ENCODE measurements at places on chromosomes 1 and 21.

DNA sequence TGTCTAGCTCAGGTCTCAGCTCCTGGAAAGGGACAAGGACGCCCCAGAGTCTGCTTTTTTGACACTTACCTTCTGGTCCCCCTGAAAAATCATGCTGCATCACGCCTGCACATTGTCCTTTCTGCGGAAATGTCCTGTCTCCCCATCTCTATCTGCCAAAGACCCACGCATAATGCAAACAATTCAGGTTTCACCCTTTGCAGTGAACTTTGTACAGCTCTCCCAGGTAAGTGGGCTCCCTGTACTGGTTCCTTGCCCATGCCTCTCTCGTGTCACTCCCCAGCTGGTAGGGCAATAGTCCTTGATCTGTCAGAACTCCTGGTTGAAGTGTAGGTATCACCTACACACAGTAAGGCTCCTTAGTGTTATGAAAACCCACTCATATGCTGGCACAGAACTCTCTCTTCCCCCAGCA is 102.9 kb upstream of the IRF2BP2 start:
- peaks cover 4% of the 10 kb centered on the region for H3K4me1 ChIP-seq
- no peak overlapping the region for H3K27ac ChIP-seq
- H3K4me3 ChIP-seq = no peak overlapping the region
- DNase-seq = no peak

GRCh38 chr1:7987528-7987927 is 26.0 kb downstream of the PARK7 start:
- H3K36me3 ChIP-seq = peaks cover 43% of the 10 kb centered on the region
- H3K4me1 ChIP-seq = peaks cover under 1% of the 10 kb centered on the region
- no peak overlapping the region for H3K27ac ChIP-seq
- H3K4me3 ChIP-seq = no peak overlapping the region
- no peaks in the 10 kb centered on the region for H3K27me3 ChIP-seq
- no peak for DNase-seq

DNA sequence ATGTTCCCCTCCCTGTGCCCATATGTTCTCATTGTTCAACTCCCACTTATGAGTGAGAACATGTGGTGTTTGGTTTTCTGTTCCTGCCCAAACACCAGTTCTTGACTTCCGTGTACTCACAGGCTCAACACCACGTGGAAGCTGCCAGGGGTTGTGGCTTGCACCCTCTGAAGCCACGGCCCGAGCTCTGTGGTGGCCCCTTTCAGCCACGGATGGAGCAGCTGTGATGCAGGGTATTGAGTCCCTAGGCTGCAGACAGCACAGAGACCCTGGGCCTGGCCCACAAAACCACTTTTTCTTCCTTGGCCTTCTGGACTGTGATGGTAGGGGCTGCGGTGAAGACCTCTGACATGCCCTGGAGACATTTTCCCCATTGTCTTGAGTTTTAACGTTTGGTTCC is 111.6 kb downstream of the SYT14 start:
- no peak overlapping the region for H3K27ac ChIP-seq
- no peaks in the 10 kb centered on the region for H3K27me3 ChIP-seq
- H3K36me3 ChIP-seq = no peaks in the 10 kb centered on the region
- H3K4me3 ChIP-seq = no peak overlapping the region

DNA sequence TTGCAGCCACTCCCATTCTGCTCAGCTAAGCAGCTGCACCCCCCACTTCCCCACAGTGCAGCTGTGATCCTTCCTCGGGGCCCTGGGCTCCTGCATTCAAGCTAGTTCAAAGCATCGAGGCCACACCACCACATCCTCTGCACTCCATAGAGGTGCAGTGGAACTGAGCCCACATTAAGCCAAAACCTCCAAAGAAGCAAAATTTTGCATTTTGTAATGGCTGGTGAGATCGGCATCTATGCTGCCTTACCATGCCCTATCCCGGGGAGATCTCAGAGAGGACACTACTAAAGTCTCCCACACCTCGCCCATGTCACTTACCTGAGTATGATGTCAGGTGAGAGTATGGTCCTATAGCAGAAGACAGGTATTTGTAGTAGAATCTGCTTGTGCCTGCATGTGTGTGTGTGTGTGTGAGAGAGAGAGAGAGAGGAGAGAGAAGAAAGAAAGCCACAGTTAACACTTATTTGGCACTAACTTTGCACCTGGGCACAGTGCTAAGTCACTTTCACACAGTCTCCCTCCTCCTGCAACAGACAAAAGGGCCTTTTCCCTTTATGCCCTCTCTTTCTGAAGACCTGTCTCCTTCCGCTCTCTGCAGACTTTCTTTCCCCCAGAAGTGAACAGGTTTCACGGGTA is 89.8 kb downstream of the KIF14 start:
- H3K4me1 ChIP-seq = peaks cover 34% of the 10 kb centered on the region
- H3K27me3 ChIP-seq = no peaks in the 10 kb centered on the region
- no peaks in the 10 kb centered on the region for H3K36me3 ChIP-seq
- no peak overlapping the region for H3K27ac ChIP-seq
- H3K4me3 ChIP-seq = peak overlapping the region; percentile 25

DNA sequence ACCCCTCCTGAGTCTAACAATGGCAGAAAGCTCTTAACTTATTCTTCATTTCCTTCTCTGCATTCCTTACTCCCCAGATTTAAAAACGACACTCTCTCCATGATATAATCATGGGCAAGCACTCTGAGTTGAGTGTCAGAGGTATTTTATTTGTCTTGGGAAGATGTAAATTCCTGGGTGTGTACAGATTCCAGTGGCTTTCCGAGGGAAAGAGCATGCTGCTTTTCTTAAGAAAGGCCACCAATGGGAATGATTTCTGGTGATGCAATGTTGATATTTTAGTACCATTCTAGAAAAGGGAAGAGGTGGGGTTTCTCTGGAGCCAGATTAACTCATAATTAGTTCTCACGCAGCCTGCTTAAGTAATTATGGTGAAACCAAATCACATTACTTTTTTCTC is 47.8 kb upstream of the BTG3 start:
- no peak overlapping the region for H3K27ac ChIP-seq
- no peaks in the 10 kb centered on the region for H3K36me3 ChIP-seq
- H3K4me1 ChIP-seq = no peaks in the 10 kb centered on the region
- DNase-seq = no peak
- peaks cover 10% of the 10 kb centered on the region for H3K27me3 ChIP-seq

DNA sequence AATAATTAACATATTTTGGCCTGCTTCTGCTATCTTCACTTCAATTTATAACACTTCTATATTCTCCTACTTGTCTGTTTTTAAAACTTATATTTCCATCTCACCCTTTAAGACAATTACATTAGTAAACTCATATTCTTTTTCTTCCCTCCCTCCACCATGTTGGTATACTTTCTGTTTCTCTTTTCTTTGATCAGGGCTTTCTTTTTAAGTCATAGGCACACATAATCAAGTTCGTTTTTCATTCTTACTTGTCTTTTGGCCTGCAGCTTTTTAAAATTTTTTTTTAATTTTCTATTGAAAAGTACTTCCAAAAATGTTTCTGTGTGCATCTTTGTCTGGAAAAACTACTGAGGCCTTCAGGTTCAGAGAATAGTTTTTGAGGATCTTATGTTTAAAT is 2.3 kb downstream of the PYHIN1 start:
- no peaks in the 10 kb centered on the region for H3K27me3 ChIP-seq
- H3K4me1 ChIP-seq = peaks cover 19% of the 10 kb centered on the region
- no peak overlapping the region for H3K27ac ChIP-seq

DNA sequence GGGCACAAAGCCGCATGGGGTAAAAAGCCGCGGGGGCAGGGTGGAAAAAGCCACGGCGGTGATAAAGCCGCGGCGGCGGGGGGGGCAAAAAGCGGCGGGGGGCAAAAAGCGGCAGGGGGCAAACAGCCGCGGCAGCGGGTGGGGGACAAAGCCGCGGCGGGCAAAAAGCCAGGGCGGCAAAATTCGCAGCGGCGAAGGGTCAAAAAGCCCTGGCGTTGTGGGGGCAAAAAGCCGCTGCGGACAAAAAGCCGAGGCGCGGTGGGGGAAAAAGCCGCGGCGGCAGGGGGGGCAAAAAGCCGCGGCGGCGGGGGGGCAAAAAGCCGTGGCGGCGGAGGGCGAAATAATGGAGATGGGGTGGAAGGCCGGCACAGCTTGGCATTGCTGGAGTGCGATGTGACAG is 3902.9 kb downstream of the SRGAP2C start:
- H3K36me3 ChIP-seq = no peaks in the 10 kb centered on the region
- no peak overlapping the region for H3K4me3 ChIP-seq
- no peak for DNase-seq
- H3K4me1 ChIP-seq = no peaks in the 10 kb centered on the region
- no peaks in the 10 kb centered on the region for H3K27me3 ChIP-seq

GRCh38 chr21:41168391-41169257 is 664 bp downstream of the BACE2 start:
- peaks cover 20% of the 10 kb centered on the region for H3K27me3 ChIP-seq
- peak; percentile 7 for DNase-seq
- peaks cover 9% of the 10 kb centered on the region for H3K4me1 ChIP-seq
- no peak overlapping the region for H3K27ac ChIP-seq

Measured in CD4-positive, alpha-beta T cell (primary cell).